Activated gamma-delta T cell treated with Interleukin-2 at 50 U/mL for 16 hours (primary cell): ENCODE measurements at places on chromosomes 3 and 15.

GRCh38 chr15:63057468-63058345 lies 15.2 kb downstream of the TPM1 start:
- no peak for DNase-seq

- no peak for DNase-seq
Measured at GRCh38 chr3:155872904-155873646, 2.6 kb downstream of the GMPS start.

- no peak for DNase-seq
Measured at GRCh38 chr3:130748981-130749380, 2.4 kb upstream of the PIK3R4 start.

GRCh38 chr3:58291671-58292338 lies 14.2 kb upstream of the RPP14 start:
- no peak for DNase-seq

- no peak for DNase-seq
Measured at GRCh38 chr3:63768386-63768785, 50.7 kb upstream of the C3orf49 start.

GRCh38 chr15:43975326-43975725 lies 148.5 kb downstream of the WDR76 start:
- DNase-seq, result no peak

DNA sequence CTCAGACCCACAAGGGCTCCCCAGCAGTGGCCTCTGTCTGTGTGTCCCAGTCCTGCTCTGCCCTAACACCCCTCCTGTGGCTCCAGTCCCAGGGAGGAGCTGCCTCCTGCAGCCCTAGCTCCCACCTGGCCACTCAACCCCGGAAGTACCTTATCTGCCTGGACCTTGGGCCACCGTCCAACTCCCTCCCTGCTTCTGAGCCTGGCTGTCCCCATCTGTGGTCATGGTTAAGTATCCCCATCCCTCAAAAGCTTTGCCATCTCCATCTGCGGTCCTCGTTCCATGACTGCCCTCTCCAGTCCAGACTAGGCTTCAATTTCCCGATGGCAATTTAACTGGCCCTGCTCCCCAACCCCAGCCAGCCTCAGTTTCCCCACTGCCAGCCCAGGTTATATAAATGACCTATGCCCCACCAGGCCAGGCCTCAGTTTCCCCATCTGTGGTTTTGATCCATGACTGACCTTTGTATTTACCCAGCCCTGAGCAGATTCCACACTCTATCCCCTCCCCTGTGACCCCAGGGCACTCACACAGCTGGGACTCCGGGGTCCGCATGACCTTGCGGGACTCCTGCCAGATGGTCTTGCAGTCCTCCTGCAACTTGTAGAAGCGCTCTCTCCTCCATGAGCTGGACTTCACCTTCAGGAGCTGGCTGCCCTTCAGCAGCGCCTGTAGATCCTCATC lies 9.6 kb downstream of the PLCD1 start:
- DNase-seq, result no peak

DNA sequence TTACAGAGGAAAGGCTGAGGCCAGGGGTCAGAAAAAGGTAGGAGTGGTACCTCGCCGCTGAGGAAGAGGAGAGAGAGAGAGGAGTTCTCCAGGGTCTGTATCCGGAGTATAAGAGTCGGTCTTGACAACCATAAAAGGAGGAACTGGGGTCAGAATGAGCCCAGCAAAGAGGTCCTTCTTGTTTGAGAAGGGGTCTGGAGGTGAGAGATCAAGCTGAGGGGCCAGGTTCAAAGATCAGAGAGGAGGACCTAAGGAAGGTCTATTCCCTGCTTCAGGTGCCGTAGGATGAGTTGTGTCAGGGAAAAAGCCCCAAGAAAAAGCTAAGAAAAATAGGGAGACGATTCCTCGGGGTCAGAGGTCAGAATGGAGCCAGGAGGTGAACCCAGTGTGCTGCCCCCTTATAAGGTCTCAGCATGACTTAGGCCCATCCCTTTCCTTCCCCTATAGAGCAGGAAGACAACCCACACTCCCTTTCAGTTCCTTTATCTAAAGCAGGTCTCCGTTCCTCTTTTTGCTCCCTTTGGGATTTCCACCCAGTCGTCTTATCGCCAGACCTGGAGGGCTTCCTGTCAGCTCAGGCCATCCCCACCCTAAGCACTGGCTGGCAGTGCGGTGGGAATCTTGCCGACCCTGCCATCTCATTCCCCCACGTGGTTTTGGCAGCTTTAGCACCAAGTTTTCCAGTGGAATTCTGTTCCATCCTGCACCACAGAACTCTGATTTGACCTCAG lies 651 bp downstream of the MTMR14 start:
- no peak for DNase-seq

DNA sequence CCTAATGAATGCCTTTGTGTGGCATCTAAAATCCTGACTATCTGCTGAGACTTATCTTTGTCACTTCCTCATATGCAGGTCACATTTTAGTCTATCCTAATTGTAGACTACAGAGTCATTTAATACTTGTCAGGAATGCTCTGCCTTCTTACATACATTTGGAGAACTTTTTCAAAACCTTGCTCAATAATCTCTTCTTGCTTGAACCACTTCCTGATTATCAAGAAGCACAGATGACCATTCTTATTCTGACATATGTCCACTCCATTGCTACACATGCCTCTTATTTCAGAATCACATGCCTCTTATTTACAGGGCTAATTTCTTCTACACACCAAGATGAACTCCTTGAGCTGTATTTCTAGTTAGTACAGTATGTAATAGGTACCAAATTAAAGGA lies 400.3 kb downstream of the TBC1D5 start:
- no peak for DNase-seq

- DNase-seq, result peak; percentile 26
Measured at GRCh38 chr3:122497425-122497824, 17.3 kb downstream of the KPNA1 start.

DNA sequence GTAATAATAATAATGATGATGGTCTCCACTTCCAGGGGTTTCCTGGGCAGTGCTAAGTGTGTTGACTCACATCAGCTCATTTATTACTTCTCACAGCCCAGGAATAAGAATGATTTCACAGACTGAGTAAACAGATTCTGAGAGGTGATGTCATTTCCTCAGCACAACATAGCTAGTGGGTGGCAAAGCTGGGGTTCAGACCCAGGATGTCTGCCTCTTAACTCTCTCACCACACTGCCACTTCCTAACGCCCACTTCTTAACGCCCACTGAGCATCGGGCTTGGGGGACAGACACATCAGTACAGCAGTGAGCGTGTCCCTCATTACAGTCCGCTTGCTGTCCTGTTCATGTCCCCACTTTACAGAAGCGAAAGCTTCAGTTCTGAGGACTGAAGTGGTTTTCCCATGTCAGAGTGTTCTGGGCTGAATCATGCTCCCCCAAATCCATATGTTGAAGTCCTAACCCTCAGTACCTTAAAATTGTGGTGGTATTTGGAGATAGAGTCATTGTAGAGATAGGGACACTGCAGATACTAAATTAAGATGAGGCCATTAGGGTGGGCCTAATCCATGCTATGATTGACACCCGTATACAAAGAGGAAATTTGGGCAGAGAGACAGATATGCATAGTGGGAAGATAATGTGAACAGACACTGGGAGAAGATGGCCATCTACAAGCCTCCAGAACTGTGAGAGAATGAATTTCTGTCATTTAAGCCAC lies 68.0 kb downstream of the ATP2B2 start:
- DNase-seq, result peak; percentile 60

GRCh38 chr3:53800041-53800906 lies 45.9 kb downstream of the CHDH start:
- DNase-seq, result no peak

GRCh38 chr3:31247850-31248562 lies 284.7 kb upstream of the STT3B start:
- DNase-seq, result no peak

- no peak for DNase-seq
Measured at GRCh38 chr3:69972672-69973071, 26.9 kb upstream of the SAMMSON start.

DNA sequence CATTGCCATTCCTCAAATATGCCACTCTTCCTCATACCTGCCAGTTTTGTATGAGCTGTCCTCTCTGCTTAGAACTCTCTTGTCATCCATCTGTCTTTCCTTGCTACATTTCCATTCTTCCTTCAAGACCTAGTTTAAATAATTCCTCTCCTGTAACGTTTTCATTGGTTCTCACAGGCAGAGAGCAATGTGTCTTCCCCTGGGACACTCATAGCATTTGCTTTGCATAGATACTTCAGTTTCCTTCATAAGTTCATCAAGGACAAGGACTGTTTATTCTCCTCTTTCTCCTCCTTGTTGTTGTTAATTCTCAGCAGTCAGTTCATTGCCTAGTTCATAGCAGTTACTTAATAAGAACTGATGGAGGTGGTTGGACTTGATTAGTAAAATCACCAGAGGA lies 10.5 kb downstream of the NR2C2 start:
- no peak for DNase-seq
